ENCODE measurements at places on chromosomes 12 and 14.

GRCh38 chr12:53698948-53699677, 23.2 kb upstream of the ATP5MC2 start:
- DNase-seq = no peak

GRCh38 chr14:105700622-105701288, 174.4 kb downstream of the TMEM121 start:
- no peak for DNase-seq

GRCh38 chr14:52283099-52283498, 15.6 kb downstream of the PTGDR start:
- DNase-seq = no peak

- no peak for DNase-seq
Measured at GRCh38 chr14:76293923-76294322, 82.0 kb upstream of the ESRRB start.

GRCh38 chr14:23094666-23095195, at the start of gene ACIN1:
TSS of gene ACIN1 (minus strand) at chr14:23095136. CDS start at chr14:23095112, 24 bp downstream.
- DNase-seq = peak; percentile 83

- DNase-seq = no peak
Measured at GRCh38 chr12:114003286-114003685, 37.2 kb upstream of the RBM19 start.

DNA sequence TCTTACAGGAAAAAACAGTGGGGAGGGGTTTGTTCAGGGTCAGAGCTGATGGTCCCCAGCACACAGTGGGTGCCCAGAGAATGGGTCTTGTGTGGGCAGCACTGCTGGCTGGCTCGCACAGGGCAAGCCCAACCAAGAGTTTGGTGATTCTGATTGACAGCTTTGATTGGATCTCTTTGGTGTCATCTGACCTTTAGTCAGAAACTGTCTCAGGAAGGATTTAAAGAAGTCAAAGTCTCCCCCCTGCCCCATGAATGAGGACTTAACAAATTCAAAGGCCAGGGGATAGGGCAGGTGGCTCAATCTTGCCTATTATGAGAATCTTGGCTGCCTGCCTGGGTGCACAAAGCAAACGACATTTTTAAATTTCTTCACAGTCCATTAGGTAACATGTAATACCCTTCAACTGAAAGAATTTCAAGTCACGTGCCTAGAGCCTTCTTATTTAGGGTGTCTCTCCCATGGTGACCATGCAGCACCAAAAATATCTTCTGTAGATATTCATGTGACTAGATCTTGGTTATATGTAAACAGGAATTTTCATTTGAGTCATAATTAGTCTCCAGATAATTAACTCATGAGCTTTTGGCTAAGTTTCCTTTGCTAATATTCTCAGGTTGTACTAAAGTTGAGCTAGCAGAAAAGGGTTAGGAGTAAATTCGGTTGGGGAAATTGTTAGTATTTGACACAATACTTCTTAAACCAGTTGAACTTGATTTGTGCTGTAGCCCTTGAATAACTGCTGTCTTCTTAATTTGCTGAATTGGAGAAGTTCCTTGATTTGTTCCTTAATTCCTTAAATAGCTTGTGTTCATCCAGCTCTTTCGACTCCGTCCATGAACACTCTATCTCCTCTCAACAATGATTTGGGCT, 54.5 kb upstream of the HECTD1 start:
- DNase-seq = no peak

DNA sequence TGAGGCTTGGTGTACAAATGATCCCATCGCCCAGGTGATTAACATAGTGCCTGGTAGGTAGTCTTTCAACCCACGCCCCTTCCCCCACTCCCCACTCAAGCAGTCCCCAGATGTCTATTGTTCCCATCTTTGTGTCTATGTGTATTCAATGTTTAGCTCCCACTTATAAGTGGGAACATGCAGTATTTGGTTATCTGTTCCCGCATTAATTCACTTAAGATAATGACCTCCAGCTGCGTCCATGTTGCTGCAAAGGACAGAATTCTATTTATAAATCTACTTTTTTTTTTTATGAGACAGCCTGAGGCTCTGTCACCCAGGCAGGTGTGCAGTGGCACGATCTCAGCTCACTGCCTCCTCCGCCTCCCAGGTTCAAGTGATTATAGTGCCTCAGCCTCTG, 15.7 kb downstream of the SPX start:
- DNase-seq = no peak

DNA sequence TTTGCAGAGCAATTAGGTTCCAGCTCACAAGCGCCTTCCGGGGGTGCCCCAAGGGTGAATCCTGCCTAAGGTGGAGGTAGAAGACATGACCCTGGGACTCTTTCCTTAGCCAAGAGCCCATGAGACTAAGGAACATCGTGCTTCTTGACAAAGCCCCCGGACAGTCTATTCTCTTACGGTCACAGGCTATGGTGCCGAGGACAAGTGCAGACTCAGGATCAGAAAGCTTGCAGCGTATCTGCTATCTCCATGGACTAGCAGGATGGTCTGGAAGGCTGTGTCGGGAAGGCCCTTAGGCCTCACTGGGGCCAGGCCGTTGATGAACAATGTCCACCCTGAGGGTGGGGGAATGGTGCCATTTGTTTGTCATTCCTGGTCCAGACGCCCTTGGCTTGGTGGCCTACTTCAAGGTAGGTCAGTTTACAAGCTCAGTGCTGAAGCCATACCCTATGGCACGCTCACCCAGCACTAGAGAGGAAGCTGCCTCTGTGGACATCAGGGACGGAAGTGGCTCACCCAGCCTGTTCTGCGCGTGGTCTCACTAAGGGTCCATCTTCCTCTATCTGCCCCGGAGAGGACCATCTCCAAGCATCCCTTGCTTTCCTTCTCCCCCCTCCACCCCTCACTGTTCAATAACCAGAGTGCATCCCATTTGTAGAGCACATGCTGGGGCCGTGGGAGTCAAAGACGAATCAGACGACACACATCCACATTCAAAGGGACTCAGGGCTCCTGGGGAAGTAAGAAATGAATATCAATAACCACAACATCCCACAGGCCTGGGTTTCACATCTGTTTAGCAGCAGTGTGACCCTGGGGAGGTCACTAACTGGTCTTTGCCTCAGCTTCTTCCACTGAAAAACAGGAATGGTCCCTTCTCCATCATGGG, 45.0 kb upstream of the IQSEC3 start:
- no peak for DNase-seq
